ENCODE measurements at places on chromosomes 2 and 18.

GRCh38 chr2:145079641-145080040, 559.7 kb upstream of the ZEB2 start:
- ATAC-seq: no peak

GRCh38 chr2:218895759-218896500, 15.3 kb downstream of the WNT10A start:
- no peak for ATAC-seq

GRCh38 chr2:61785583-61785982, 68.3 kb downstream of the FAM161A start:
- ATAC-seq: no peak

GRCh38 chr2:60391649-60392375, 161.6 kb downstream of the BCL11A start:
- no peak for ATAC-seq

DNA sequence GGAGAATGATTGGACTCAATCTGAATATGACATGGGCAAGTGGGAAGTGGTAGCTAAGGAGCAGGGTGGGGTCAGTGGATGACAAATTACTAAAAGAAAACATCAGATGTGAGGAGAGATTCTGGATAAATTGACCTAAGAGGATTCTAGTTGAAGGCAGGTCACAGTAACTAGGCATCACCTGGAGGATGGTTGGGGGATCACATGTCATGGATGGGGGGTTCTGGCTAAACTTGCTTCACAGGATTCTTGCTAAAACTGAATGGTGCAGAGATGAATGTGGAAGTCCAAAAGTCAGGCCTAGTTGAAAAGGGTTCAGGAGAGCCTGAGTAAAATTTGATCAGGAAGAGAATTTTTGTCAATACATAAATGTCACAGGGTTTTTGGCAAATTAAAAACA, 18.3 kb downstream of the CLHC1 start:
- no peak for ATAC-seq

- ATAC-seq: peak; percentile 39
Observed at GRCh38 chr2:226554701-226555100, 244.9 kb downstream of the IRS1 start.

GRCh38 chr18:25287106-25287505, 64.9 kb downstream of the ZNF521 start:
- no peak for ATAC-seq

DNA sequence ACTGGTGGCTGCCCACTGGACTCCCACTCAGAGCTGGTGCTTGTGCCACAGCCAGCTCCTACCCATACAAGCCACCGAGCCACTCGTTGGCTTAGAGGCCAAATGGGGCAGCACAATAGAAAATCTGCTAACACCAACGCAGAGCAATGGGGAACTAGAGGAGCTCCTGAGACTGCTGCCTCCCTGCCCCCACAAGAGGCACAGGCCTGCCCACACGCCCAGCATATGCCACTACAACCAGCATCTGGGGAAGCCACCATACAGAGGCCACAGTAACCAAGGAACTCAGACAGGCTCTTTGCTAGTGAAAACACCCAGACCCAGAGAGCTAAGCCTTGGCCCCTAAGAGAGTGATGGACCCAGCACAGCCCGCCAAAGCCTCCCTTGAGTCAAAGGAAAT, 231.2 kb upstream of the RAB6C start:
- ATAC-seq: no peak

DNA sequence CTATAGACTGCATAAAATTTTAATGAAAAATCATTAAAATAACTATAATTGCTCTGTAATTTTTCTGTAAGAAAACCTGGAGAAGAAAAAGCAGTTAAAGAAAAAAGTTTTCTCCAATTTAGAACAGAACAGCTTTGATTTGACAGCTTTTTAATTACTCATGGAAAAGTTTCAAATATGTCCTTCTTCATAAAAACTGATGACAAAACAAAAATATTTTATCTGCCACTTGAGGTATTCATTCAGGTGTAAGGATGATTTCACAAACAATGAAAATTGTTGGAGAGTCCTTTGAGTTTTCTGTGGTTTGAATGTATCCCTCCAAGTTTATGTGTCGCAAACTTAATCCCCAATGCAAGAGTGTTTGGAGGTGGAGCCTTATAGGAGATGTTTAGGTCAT, 302.3 kb upstream of the VWC2L start:
- no peak for ATAC-seq

- no peak for ATAC-seq
Observed at GRCh38 chr2:201618744-201619662, 24.3 kb downstream of the TMEM237 start.

DNA sequence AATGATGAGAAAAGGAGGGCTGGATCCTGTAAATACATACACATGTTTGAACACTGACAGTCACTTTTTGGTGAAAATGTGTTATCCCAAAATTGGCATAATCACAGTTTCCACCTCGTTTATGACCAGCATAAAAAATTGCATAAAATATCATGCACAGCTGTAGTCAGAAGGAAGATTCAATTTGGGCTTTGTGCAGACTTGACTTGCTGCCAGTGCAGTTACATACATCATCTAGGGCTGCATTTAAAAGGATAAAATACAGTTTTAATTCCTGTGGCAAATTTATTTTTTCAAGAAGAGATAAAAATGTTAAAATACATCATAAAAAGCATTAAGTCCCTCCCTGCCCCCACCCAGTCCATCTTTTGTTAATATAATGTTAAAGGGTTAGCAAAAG, 103.8 kb downstream of the VWC2L start:
- ATAC-seq: no peak

GRCh38 chr2:32947076-32947483, 327 bp downstream of the LTBP1 start:
- peak; percentile 2 for ATAC-seq

DNA sequence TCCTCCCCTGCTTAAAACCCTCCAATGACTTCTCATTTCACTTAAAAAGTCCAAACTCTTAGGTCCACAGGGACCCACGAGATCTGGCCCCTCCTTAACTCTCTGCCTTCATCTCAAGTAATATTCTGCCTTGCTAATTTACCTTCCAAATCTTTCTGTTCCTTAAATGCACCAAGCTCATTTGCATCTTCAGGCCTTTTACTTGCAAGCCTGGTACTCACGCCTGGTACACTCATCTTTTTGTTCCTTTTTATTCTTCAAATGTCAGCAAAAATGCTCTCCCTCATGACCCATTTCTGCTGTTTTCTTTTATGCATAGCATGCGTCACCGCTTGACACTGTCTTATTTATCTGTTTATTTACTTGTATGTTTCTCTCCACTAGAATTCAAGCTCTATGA, 2.7 kb upstream of the WIPF1 start:
- ATAC-seq: no peak

DNA sequence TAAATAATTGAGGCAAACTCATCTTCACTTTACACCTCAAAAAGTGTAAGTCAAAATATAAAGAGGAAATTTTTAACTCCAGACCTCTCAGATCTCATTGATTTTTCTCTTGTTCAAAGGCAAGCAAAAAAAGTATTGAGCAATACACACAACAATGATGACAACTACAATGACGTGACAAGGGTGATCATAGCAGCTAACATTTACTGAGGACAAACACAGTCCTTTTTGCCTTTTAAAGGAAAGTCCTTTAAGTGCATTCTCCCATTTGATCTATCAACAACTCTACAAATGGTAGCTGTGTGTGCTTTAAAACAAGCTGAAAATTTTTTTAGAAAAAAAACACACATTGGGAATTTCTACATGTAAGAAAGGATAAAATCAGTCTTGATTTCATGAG, 123.5 kb upstream of the CTAGE1 start:
- ATAC-seq: no peak

- ATAC-seq: no peak
Observed at GRCh38 chr2:172434821-172435605, 7.6 kb downstream of the ITGA6 start.

- ATAC-seq: peak; percentile 28
Observed at GRCh38 chr2:200600549-200601225, 14.9 kb downstream of the AOX1 start.

GRCh38 chr2:85132397-85132796, 795 bp upstream of the TCF7L1 start:
- ATAC-seq: peak; percentile 26

DNA sequence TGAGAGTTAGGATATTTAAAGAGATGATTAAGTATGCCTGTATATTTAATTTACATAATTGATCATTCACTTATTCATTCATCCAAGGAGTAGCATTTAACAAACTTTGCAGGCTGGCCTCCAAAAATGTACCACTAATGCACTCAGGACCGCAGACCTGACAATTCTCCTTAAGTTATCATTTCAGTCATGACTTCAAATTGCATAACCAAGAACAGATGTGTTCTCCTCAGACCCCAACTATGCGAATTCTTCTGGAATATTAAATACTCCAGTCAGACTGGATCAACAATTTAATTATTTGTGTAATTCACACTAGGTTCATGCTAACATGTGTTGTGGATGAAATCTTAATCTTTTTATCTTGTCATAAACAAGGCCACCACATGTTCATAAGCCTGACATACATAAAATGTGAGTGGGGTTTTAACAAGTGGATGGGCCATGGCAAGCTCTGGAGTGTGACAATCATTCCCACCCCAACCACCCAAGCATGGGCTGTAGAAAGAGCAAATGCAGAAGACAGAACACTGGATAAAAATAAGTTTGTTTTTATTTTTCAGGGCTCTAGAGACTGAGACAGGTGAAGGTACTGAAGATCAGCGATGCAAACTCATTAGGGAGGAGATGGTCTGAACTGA, 3.2 kb downstream of the REG1B start:
- ATAC-seq: no peak

GRCh38 chr2:231663458-231664212, 44.7 kb upstream of the PTMA start:
- no peak for ATAC-seq

DNA sequence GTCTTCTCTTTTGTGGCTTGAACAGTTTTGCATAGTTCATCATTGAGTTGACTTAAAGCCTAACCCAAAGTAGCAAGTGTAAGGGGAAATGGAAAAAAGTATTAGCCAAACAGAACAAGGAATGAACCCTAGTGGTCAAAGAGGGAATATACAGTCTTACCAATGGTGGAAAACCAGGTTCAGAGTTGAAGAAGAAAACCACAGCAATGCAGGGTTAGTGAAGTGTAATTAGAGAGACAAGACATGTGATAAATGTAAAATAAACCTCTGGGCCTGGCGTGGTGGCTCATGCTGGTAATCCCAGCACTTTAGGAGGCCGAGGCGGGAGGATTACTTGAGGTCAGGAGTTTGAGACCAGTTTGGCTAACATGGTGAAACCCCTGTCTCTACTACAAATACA, 2.4 kb downstream of the TTN start:
- peak; percentile 53 for ATAC-seq

GRCh38 chr18:9782073-9782857, 74.2 kb downstream of the RAB31 start:
- peak; percentile 85 for ATAC-seq

GRCh38 chr2:66095820-66096345, 339.0 kb upstream of the MEIS1 start:
- ATAC-seq: no peak

DNA sequence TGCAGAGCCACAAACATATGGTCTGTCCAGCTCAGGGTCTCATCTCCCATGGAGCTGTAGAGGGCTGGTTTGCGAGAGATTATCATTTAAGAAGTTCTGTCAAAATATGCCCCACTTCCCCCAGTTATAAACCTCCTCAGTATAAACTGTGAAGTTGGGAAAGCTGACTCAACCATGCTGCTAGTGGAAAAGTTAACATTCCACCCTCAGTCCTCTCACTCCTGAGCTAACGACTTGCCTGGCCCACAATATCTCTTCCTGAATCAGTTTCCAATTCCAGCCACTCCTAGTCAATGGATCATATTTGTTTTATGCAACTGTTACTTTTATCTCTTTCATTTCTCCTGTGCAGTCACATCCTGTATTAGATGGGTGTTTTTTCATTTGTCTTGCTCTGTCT, 326.2 kb downstream of the SETBP1 start:
- ATAC-seq: no peak

- peak; percentile 17 for ATAC-seq
Observed at GRCh38 chr2:168194784-168195522, 52.4 kb downstream of the STK39 start.

DNA sequence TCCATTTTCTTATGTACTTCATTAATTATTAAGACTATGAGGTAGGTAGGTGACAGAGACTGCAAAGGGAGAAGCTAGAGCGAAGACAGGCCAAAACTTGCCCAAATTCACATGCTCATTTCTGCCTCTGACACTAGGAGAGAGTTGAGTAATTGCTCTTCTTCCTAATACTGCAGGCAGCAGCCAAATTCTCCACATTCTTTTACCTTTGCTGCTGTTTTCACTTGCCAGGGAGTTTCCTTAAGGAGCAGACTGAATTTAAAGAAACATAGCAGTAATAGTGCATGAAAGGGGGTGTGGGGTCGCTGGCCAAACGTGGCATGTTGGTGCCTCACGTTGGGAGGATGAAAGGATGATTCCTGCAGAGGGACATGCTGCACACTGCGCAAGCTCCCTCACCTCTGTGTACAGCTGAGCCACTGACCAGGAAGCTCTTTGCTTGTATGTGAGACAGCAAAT, 12.3 kb downstream of the CRIM1 start:
- peak; percentile 19 for ATAC-seq

GRCh38 chr2:119367472-119368099, 809 bp downstream of the DBI start:
- ATAC-seq: peak; percentile 65

DNA sequence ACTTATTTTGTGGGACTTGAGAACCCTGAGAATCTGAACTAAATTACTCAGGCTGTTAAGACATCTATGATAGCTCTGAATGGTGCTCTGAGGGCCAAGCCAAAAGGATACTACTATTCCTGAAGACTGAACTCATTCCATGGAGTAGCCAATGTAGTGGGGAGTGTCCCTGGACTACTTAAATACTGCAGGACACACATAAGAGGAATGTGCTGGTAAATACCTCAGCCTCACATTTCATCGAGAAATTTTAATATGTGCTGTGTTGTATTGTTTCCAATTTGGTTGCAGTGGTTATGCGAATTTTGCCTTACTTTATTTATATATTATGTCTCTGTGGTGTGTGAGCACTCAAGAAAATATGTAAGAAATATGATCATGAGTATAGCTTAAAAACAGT, 264.4 kb upstream of the FIGN start:
- peak; percentile 80 for ATAC-seq

DNA sequence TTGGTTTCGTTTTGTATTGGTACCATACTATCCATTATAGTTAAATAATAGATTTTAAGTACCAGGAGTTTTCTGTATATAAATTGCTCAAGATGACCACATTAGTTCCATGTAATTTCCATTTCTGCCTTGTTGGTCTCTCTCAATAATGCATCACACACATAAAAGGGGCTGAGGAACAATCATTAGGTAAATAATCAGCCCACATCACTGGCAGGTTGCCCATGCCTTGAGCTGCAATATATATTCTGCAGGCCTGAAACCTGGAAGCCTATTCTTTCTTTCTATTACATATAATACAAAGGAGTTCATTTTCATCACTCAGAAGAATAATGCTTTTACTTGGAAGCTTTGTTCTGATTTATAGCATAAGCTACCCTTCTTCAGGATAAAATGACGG, 616.1 kb upstream of the PKDCC start:
- no peak for ATAC-seq

Measured in SK-N-SH treated with all-trans-retinoic acid at 6 μM for 48 hours (cell line).